ENCODE measurements at places on chromosomes 6 and 20. TPM values are rescaled to one million over a fixed set of nuclear protein-coding genes. Genes with fewer than 3 reads are reported as not detected.
A peak's percentile ranks its signal among the peaks of the same experiment; 100 is the strongest.

DNA sequence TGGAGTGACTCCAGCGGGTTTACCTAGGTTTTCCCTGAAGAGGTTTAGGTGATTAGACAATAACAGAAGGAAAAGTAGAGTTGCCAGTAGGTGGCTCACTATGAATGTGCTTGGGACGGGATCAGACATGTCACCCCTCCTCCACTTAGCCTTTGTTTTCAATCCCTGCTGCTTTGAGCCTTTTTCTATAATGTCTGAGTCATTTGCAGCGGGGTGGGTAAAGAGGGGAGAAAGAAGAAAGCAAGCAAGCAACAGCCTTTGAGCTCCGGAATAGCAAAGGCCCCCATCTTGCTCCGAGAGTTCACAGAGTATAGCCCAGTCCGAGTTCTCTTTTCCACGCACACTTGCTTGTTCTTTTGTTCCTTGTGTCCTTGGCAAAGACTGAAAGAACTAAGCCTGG is 129.1 kb downstream of the PACRG start:
- no peak overlapping the region for H3K4me3 ChIP-seq
- no peak overlapping the region for H3K27ac ChIP-seq
- H3K36me3 ChIP-seq, result no peaks in the 10 kb centered on the region
- no peaks in the 10 kb centered on the region for H3K27me3 ChIP-seq

- no peaks in the 10 kb centered on the region for H3K4me1 ChIP-seq
- no peaks in the 10 kb centered on the region for H3K27me3 ChIP-seq
- no peaks in the 10 kb centered on the region for H3K36me3 ChIP-seq
- no peak overlapping the region for H3K27ac ChIP-seq
- no peak overlapping the region for H3K4me3 ChIP-seq
Measured at GRCh38 chr6:105495515-105495914, 92.6 kb upstream of the PREP start.

DNA sequence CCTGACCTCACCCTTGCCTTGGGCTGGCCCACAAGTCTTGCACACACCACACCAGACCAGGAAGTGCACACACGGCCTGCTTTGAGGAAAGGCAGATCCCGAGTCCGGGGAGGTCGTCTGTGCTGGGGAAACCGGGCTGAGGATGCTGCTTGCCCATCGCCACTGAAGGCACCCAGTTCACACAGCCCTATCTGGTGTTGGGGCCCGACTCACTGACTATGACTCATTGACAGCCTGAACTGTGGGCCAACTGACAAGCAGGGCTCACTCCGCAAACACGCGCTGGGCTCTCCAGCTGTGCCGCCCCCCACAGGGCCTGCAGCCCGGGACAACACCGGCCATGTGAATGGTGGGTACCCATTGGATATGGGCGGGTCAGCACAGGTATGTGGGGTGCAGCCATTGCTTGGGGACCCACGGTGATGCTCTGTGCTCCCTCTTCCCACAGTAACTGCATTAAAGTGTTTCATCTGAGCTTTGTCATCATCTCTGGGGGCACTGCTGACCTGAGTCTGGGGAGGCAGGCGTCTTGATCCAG is 1.6 kb downstream of the SAMD10 start:
- peak overlapping the region; percentile 78 for H3K4me3 ChIP-seq
- no peak for DNase-seq
- peaks cover 16% of the 10 kb centered on the region for H3K36me3 ChIP-seq
- no peaks in the 10 kb centered on the region for H3K27me3 ChIP-seq

The TCP1 gene
- total RNA-seq, result 212 TPM

The PRRT1 gene
- total RNA-seq, result 3.2 TPM

DNA sequence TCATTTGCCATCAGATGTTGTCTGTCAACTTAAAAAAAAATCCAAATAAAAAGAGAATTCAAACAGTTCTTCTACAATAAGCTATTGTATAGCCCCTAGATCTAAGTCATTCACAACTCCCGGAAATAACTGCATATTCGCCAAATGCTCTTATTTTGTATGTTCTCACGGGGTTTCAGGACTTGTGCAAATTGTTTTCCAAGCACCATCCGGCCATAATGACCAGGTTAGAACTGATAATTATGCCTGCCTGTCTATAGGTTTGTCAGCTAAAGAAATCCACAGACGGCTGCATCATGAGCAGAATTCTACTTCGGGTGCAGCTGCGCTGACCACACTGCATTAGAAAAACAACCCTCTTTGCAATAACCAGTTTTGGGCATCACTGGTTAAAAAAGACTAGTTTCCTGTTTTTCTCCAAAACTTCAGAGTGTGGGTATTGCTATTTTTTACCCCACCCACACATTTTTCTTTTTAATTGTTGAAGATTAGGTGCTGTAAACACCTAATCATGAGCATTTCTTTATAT is 87.7 kb downstream of the HIVEP2 start:
- no peaks in the 10 kb centered on the region for H3K27me3 ChIP-seq
- peaks cover 69% of the 10 kb centered on the region for H3K4me1 ChIP-seq
- H3K4me3 ChIP-seq, result peak overlapping the region; percentile 46
- H3K36me3 ChIP-seq, result peaks cover 3% of the 10 kb centered on the region
- peak overlapping the region; percentile 99 for H3K27ac ChIP-seq

- no peak overlapping the region for H3K4me3 ChIP-seq
- H3K36me3 ChIP-seq, result no peaks in the 10 kb centered on the region
- no peak overlapping the region for H3K27ac ChIP-seq
Measured at GRCh38 chr20:53070706-53071392, 98.7 kb downstream of the TSHZ2 start.

All from CD4-positive, alpha-beta T cell (primary cell).